ENCODE measurements at places on chromosomes 12 and 14.

DNA sequence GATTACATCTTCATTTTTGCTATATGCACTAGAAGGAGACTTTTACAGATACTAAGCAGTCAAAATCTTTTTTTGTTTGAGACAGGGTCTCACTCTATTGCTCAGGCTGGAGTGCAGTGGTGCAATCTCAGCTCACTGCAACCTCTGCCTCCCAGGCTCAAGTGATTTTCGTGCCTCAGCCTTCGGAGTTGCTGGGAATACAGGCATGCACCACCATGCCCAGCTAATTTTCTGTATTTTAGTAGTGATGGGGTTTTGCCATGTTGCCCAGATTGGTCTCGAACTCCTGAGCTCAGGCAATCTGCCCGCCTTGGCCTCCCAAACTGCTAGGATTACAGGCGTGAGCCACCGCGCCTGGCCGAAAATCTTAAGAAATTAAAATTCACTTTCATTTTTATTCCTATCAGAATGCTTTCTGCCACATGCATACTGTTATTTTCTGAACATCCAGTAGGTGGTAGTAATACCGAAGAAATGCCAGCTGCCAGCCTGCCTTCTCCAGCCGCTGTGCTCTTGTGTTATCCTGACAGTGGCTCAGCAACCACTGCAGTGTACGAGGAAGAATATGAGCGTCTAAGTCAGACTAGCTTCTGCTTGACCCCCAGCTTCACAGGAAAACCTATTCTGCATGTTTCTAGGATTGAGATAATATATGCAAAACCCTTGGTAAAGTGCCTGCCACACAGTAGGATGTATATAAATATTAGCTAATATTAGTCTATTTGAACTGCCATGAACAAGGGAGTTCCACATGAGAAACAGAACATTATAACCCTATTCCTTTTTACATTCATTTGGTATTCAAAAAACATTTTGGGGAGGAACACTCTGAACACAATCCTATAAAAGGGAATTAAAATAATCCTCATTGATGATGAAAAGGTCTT lies 54.2 kb downstream of the RPAP3 start:
- no peak for DNase-seq

DNA sequence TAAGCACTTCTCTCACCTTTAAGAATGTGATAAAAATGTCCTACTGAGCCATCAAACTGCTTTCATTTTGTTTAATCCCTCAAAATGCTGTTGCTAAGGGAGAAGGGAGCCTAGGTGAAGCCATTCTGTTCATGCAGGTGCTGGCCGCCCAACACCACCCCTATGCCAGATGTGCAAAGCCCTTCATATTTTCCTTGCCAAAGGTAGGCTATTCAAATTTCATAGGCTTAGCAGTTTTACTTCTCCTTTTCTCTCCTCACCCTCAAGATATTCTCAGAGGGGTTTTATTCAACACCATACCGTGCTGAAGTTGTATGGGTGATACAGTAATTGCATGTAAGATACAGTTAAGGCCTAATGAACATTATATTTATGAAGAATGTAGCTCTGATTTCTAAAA lies 461.7 kb downstream of the GXYLT1 start:
- DNase-seq: no peak

- peak; percentile 22 for DNase-seq
These were observed 5.3 kb downstream of the OASL start for GRCh38 chr12:121033625-121034349.

DNA sequence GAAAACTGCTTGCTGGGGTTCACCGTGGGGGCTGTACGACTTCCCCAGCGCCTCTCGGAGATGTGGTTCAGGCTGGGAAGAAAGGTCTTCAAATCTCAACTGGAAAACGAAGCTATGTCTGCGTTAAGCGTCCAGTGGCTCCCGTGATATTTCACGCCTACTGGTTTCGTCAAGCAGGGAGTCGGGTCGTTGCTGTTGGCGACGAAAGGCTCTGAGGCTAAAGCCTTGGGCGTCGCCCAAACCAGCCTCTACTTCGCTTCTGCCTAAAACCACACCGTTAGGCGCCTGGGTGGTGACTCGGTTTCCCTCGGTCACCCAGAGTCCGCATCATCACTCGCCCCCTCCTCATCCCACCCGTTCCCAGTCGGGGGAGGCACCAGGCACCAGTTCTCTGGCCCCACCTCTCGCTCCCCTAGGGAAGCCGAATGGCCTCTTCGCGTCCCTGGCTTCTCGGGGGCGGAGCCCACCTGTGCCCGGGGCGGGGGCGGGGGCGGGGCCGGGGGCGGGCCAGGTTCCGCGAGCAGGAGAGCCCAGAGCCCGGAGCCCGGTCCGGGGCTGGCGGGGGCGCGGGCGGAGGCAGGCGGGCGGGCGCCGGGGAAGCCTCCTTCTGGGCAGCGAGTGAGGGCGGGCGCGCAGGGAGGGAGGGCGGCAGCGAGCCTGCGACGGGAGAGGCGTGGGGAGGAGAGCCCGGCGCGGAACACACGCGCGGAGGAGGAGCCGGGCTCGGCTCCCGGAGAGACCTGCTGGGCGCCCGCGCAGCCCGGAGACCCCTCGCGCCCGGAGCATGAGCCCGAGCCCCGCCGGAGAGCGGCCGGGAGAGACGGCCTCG lies at the start of gene B4GALNT3:
Gene B4GALNT3 (plus strand): TSS at position 510 of the 829 bp plus-strand sequence. CDS start 438 bp downstream, outside the sequence.
- DNase-seq: peak; percentile 30

GRCh38 chr12:53115891-53116648 lies 12.8 kb downstream of the SOAT2 start:
- no peak for DNase-seq

- no peak for DNase-seq
These were observed 340.2 kb downstream of the CACNA1C start for GRCh38 chr12:2393016-2393415.

GRCh38 chr14:23306412-23307145 lies at the start of gene BCL2L2:
BCL2L2 (plus strand) TSS chr14:23306833; CDS start chr14:23307768, 935 bp downstream.
- no peak for DNase-seq

GRCh38 chr14:105503935-105504692 lies 13.1 kb downstream of the TEDC1 start:
- no peak for DNase-seq

GRCh38 chr12:12520273-12520672 lies 42.4 kb downstream of the DUSP16 start:
- no peak for DNase-seq

GRCh38 chr12:124159655-124160054 lies 135.2 kb upstream of the RFLNA start:
- DNase-seq: no peak
